ENCODE measurements at places on chromosomes 7 and 10.

DNA sequence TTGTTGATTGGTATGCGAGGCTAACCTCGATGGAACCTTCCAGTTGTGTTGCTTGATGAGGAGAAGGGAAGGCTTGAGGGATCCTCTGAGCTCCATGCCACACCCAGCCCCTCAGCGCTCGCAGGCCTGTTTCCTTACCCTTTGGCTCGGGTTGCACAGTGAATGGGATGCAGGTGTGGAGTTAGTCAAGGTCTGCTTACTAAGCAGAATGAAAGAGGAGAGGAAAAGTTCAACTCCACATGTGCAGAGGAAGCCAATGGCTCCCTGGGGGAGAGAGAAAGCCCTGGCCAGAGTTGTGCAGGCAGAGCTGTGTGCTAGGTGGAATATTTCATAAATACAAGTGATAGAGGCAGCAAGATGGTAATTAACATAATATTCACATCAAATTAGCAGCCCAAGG is 85.5 kb downstream of the JCAD start:
- H3K4me1 ChIP-seq: no peaks in the 10 kb centered on the region
- H3K27me3 ChIP-seq: no peaks in the 10 kb centered on the region
- no peak overlapping the region for H3K4me3 ChIP-seq
- DNase-seq: no peak

DNA sequence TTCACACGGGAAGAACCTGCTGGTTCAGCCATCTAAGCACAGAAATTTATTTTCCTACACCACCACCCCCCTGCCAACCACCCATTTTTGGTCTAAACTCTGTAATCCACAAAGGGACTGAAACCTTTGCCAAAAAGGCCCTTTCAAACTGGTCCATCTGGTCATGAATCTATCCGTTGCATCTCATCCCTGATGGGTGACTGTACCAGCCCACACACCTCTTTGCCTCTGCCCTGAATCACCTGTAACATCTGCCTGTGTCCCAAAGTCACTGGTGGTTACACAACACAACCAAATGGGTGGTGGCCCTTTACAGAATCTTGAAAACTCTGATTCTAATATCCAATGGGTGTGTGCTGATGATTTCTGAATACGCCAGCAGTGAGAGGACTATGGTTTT is 503.4 kb downstream of the PARD3 start:
- no peak overlapping the region for H3K4me3 ChIP-seq
- no peaks in the 10 kb centered on the region for H3K27me3 ChIP-seq
- no peaks in the 10 kb centered on the region for H3K4me1 ChIP-seq
- no peaks in the 10 kb centered on the region for H3K36me3 ChIP-seq
- no peak overlapping the region for H3K27ac ChIP-seq

DNA sequence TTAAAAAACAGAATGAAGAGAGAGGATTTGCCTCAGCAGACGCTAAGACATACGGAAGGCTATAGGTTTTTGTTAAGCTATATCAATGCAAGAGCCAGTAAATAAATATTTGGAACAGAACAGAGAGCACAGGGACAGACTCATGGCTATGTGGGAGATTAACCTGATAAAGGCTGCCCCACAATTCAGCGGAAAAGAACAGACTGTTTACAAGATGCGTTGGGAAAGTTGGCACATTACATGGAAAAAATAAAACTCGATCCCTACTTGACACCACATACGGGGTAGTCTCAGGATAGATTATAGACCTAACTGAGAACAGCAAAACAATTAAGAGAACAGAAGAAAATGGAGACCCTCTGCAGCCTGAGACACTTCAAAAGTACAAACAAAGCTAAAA is 10.8 kb downstream of the KCNH2 start:
- H3K27ac ChIP-seq: no peak overlapping the region
- no peaks in the 10 kb centered on the region for H3K4me1 ChIP-seq
- H3K27me3 ChIP-seq: peaks cover 3% of the 10 kb centered on the region
- no peak overlapping the region for H3K4me3 ChIP-seq
- H3K36me3 ChIP-seq: no peaks in the 10 kb centered on the region

GRCh38 chr10:78650122-78650521 is 418.6 kb upstream of the ZMIZ1 start:
- H3K4me3 ChIP-seq: no peak overlapping the region
- no peak for DNase-seq
- H3K27ac ChIP-seq: no peak overlapping the region
- H3K27me3 ChIP-seq: no peaks in the 10 kb centered on the region

DNA sequence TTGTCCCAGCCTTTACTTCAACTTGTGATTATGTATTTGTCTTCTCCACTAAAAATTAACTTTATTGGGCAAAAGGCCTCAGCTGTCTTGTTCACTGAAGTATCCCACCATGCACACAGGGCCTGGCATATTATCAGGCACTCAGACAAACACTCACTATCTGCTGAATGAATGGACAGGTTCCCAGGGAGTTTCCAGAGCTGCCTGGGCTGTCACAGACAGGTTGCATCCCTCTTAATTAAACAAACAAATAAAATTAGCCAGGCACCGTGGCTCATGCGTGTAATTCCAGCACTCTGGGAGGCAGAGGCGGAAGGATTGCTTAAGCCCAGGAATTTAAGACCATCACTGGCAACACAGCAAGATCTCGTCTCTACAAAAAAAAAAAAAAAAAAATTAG is 1.5 kb upstream of the TSPAN14 start:
- no peak overlapping the region for H3K4me3 ChIP-seq
- H3K27ac ChIP-seq: no peak overlapping the region
- peaks cover 7% of the 10 kb centered on the region for H3K4me1 ChIP-seq

GRCh38 chr10:124739119-124739921 is 4.9 kb downstream of the FAM53B start:
- no peak overlapping the region for H3K4me3 ChIP-seq
- DNase-seq: peak; percentile 31
- no peaks in the 10 kb centered on the region for H3K36me3 ChIP-seq
- H3K27ac ChIP-seq: peak overlapping the region; percentile 10

DNA sequence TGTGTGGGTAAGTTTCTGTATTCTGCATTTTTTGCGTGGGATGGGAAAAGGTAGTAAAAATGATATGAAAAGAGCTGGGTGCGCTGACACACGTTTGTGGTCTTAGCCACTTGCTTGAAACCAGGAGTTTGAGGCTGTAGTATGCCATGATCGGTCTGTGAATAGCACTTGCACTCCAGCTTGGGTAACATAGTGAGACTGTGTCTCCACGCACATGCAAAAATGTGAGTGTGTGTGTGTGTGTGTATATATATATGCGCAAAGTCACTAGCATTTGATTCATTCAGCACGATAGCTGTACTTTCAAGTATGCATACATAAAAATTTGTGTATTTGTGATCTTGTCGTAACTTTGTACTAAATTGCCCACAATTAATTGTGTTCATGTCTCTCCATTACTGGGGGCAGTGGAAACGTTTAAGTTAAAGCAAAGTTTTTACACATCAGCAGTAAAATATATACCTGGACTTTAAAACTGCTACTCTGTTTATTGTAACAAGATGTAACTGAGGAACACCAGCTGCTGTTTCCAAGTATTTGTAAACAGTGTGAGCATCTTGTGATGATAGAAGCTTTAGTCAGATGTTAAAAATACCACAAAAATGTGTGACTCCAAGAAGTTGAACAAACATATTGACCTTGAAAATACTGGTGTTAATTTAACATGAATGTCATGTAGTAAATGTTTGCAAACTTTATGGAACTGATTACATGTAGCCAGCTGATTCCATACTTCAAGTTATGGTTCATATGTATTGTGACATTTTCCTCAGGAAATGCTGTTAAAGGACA is 1.6 kb downstream of the ZRANB1 start:
- peaks cover 64% of the 10 kb centered on the region for H3K4me1 ChIP-seq
- no peak overlapping the region for H3K4me3 ChIP-seq
- H3K27me3 ChIP-seq: no peaks in the 10 kb centered on the region
- no peak for DNase-seq
- H3K36me3 ChIP-seq: no peaks in the 10 kb centered on the region
- H3K27ac ChIP-seq: no peak overlapping the region

- no peaks in the 10 kb centered on the region for H3K36me3 ChIP-seq
- H3K27ac ChIP-seq: no peak overlapping the region
- H3K27me3 ChIP-seq: peaks cover 18% of the 10 kb centered on the region
- DNase-seq: no peak
Observed at GRCh38 chr10:23201837-23202236, 9.7 kb downstream of the PTF1A start.
